ENCODE measurements at places on chromosomes 4 and X.

DNA sequence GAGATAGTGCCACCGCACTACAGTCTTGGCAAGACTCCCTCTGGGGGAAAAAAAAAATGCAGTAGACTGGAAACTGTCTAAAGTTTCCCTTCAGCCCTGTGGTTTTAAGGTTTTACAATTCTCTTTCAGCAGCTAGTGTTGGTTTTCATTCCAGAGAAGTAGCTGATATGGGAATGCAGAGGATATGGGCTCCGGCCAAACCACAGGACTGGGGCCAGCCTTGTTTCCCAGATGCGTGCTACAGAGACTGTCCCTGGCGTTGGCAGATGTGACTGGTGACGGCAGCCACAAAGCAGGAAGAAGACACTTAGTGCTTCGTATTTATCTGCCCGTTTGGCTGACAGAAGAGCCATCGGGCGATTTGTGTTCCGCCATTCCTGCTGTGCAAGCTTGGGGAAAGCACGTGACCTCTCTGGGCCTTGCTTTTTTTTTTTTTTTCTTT lies 43.2 kb downstream of the ZBTB49 start:
- DNase-seq = no peak

DNA sequence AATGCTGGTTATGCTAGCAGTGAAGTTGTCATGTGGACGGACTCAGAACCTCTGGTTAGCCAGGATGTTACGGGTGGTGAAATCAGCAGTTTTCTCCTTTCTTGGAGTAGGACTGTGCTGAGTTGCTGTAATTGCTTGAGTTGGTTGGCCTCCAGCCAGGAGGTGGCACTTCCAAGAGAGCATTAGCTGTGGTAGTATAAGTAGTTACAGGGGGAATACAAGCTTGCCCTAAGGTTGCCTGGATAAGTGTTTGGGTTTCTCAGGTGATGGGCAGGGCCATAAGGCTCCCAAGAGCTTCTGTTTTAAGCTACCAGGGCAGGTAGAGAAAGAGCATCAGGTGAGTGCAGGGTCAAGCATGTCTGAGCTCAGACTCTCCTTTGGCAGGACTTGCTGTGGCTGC lies 103.0 kb downstream of the ZNF518B start:
- DNase-seq = no peak

DNA sequence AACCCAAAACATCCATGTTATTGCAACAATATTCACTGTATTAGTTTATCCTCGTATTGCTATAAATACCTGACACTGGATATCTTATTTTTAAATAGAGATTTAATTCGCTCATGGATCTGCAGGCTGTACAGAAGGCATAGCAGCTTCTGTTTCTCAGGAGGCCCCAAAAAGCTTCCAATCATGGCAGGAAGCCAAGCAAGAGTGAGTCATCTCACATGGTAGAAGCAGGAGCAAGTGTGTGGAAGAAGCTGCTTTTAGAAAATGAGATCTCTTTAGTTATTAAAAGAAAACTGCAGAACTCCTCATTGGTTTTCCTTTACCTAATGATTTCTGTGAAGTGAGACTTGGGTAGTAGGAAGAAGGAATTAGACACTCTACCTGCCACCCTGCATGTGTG lies 16.4 kb downstream of the ZNF732 start:
- no peak for DNase-seq

DNA sequence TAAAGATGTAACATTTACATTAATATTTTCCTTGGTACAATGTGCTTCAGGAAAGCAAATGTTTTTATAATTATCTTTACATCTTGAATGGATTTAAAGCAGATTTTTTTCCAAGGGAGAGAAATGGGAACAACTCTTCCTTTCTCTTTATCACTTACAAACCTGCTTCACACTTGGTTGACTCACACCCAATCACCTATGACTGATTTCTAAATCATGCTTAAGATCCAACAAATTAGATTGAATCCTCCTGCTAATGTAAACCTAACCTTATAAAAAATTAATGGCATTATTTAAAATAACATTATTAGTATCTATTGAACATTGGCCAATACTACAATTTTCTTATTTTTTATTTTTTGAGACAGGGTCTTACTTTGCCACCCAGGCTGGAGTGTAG lies 127.1 kb downstream of the INPP4B start:
- no peak for DNase-seq

GRCh38 chrX:77925764-77926163 lies 15.3 kb downstream of the ATP7A start:
- DNase-seq = no peak

DNA sequence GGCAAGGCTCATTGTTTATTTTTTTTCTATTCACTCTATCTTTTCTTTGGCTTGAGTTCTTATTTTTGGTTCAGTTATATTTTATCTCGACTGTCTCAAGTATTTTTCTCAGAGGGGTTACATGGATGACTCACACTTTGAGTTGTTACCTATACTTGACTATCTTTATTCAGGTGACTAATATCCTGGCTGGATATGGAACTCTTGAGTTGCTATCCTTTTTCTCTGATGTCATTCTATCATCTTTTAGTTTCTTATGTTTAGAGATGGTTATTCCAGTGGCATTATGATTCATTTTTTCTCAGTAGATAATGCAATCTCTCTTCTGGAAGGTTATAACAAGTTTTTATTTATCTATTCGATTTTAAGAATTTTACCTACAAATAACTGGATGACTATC lies 117.9 kb downstream of the COX18 start:
- DNase-seq = no peak

GRCh38 chr4:170005472-170005871 lies 20.7 kb downstream of the MFAP3L start:
- no peak for DNase-seq

DNA sequence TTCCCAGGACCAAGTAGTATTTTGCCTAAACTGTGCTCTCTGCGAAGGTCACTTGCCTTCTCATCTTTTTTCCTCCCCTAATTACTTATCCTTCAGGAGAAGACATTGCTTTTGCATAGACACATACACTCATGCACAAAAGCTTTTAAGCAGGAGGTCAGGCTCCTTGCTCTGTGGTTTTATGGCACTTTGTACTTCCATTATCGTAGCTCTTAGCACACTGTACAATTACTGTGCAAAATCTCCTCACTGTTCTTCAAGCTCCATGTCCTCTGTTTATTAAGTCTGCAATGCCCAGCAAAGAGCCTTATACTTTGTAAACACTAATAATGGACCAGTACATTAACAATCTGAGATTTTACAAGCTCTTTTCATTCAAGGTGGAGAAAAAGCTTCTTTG lies 188.4 kb upstream of the GNPDA2 start:
- DNase-seq = no peak

GRCh38 chrX:14220386-14220944 lies 190.8 kb upstream of the GEMIN8 start:
- DNase-seq = no peak

DNA sequence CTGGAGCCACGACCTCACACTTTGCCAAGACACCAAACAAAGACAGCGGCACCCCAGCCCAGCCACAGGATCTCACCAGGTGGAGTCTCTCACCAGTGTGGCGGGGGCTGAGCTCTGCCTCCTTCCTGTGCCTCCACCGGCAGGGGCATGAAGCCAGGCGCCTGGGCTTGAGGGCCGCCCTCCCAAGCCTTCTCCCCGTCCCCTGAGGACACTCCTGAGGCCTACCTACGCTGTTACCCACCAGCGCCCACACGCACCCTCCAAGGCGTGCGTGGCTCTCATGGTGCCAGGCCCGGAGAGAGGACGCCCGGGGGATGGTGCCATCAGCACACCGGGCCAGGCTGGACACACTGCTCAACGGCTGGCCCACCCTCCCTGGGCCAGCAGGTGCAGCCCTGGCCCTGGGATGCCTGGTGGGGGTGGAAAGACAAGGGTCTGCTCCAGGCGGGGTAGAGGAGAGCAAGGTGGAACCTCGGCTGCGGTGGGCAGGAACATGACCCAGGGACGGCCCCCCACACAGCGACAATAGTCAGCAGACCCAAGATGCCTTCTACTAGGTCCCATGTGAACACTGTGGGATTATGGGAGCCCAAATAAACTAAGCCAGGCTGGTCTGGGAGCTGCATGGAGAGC lies 22.1 kb downstream of the NELFA start:
- no peak for DNase-seq

DNA sequence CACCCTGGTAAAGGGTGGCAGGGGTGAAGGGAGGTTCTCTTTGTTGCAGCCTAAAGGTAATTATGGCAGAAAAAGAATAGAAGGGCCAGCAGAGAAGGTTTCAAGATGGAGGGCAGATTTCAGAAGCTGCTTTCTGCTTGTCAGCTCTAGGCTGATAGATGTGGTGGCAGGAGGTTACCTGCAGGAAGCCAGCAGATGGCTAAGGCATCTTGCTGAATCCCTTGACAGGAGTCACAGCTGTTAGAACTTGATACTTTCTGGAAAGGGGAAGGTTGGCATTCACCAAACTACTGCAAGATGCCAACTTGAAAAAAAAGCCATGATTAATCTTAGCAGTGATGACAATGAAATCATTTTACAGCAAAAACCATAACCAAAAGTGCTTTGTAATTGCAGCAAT lies 69.5 kb upstream of the CBLL2 start:
- no peak for DNase-seq

GRCh38 chr4:147928400-147928799 lies 196.5 kb downstream of the ARHGAP10 start:
- no peak for DNase-seq

- no peak for DNase-seq
These were observed 2304.0 kb downstream of the ARAP2 start for GRCh38 chr4:33940281-33940680.

- DNase-seq = no peak
These were observed 21.2 kb downstream of the FGFBP1 start for GRCh38 chr4:15917297-15917696.

DNA sequence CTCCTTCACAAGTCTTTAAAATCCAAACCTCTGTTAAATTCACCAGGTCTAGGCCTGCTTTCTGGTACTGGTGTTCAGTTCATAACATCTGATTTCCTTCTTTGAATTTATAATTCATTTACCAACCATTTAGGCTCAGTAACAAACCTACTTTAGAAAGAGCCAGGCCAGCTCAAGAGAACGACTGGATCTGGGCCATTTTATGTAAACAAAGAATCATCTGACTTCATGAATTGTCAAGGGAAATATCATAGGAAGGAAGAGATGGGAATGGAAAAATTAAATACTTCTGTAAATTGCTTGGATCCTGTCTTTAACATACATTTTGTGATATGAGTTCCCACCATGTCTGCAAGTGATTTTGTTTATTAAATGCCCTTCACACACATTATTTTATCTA lies 36.5 kb downstream of the DCHS2 start:
- no peak for DNase-seq

GRCh38 chrX:119729408-119730201 lies 28.8 kb upstream of the SOWAHD start:
- peak; percentile 49 for DNase-seq

DNA sequence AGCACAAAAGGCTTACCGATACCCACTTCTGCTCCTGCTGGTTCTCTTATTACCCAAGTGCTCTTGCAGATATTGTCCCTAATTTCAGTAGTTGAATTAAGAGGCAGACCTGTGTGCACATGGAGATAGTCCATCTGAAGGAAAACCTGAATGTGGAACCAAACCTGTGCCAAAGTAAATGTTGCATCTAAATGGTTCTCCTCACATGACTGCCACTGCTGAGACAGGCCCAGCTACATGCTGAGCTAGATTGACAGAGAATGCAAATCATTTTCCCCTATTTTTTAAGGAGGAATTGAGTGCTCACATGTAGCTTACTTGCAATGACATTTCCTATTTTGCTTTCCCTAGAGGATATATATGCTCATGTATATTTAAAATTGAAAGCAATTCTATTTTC lies 609.1 kb upstream of the TECRL start:
- no peak for DNase-seq

GRCh38 chr4:136741468-136741867 lies 790.8 kb downstream of the PCDH18 start:
- no peak for DNase-seq

GRCh38 chr4:4960574-4960973 lies 58.7 kb downstream of the CYTL1 start:
- no peak for DNase-seq

GRCh38 chr4:1993169-1993516 lies 15.6 kb downstream of the NELFA start:
- DNase-seq = no peak

DNA sequence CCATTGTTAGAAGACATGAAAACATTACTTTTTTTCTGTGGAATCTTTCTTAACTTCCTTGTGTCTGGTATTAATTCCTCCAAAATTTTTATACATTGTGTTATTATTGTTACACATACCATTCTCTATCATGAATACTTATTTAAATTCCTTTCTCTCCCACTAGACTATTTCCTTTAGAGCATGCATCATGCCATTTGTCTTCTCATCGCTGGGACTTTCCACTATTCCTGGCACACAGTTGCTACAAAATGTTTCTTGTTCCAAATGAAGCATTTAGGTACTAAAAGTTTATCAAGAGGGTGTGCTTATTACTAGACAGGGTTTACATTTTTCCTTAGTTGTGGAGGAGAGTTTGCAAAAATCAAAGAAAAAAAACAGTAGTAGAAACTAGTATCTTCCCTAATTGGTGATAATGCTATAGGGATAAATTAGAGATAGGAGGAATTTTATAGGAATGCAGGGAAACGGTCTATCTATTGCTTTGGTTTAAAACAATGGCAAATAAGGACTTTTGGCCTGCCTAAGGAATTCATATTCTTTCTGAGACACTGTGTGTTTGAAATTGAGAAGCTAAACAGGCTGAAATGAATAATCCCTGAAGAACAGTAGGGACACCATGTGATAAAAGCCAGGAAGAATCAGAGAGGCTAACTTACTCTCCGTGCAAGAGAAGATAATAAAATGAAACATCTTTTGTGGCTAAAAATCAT lies 187.5 kb upstream of the TBC1D9 start:
- DNase-seq = no peak

DNA sequence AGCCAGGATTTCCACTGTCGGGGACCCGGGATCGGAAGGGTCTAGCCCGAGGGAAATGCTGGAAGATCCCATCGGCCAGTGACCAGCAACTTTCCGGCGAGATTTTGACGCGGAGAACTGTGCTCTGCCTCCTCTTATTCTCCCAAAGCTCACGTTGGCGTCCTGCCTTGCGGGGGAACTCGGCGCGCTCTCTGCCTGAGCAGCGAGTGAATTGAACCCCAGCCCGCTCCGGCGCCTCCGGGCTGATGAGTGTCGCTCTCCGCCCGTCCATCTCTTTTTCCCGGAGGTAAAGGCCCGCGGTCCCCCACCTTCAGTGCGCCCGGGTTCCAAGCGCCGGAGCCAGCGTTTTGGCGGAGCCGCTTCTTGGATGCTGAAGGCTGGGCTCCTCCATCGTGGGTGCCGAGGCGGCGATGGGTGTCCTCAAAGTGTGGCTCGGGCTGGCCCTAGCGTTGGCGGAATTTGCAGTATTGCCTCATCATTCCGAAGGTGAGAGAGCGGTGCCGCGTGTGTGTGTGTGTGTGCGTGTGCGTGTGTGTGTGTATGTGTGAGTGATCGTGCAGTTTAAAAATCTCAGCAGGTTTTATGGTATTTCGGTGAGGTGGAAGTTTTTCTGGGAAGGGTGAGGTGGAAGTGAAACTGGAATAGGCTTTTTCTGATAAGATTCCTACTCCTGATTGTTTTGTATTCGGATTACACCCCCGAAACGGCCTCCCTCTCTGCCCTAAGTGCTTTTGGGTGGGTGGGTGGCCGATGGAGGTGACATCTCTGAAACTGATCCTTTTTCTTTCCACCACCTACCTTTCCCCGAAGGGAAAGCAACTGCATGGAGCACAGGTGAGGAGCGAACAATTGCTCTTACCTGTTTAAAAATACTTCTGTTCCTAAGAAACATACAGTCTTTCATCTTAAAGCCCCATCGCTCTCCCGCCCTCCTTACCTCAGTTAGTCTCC lies 752 bp downstream of the FRAS1 start:
- no peak for DNase-seq
